ENCODE measurements at places on chromosomes 4 and X.

DNA sequence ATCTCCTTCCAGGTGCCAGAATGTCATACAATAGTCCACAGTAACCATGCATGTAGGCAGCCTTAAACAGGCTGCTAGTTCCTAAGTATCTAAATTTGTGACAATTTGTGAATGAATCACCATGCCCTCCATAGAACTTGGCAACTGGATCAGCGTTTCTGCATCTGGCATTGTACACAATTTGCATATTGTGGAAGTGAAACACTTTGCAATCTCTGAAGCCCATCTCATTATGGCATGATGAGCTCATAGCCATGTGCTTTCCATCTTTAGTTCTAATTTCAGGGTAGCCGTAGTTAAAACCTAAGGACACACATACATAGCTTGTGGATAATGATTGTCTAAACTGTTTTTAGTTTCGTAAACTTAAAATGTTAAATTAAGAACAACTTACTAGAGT lies 573.6 kb downstream of the PPP4R3C start:
- no peak for DNase-seq

- DNase-seq, result no peak
Measured at GRCh38 chr4:169557061-169557636, 55.2 kb downstream of the NEK1 start.

DNA sequence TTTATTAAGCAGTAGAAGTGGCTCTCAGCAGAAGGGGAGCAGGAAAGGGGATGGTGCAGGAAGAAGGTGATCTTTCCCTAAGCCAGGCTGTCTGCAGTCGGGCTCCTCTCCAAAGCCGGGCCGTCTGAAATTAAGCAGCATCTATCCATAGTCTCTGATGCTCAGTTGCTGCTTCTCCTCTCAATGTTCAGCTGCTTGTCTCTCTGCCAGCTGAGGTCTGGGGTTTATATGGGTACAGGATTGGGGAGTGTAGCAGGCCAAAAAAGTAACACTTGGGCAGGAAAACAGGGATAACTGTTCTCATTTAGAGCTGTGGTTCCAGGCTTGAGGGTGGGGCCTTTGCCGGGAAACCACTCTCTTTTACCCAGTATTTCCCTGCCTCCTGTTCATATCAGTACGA lies 39.2 kb upstream of the CCKAR start:
- DNase-seq, result no peak

GRCh38 chr4:114654592-114654991 lies 56.0 kb downstream of the UGT8 start:
- no peak for DNase-seq

GRCh38 chr4:165402375-165402774 lies 23.6 kb downstream of the CPE start:
- no peak for DNase-seq

- no peak for DNase-seq
Measured at GRCh38 chr4:170666909-170667308, 577.2 kb upstream of the AADAT start.

DNA sequence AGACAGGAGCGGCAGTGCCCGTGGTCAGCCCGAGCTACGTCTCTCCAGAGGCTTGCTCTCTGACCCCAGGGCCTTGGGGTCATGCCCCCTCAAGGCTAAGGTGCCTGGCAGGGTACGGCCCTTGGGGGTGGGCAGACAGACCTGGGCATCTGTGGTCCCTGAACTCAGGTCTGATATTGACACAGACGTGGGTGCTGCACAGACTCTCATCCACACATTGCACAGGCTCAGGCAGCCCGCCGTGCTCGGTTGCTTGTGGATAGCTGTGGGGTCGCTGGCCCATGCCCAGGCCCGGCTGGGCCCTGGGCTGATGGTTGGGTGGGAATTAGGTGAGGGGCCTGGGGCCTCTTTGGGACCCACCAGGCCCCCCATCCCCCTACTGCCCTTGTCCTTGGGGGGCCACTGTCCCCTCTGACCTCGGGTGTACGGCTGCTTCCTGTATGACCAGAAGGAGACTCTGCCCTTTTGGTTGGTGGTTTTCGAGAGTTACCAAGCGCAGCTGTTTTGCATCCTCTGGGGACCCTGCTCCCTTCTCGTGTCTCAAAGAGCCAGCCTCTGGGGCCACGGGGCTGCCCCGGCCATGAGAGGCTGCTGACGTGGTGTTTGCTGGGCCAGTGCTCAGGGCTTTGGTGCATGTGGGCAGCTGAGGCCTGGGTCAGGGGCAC lies 10.1 kb downstream of the FGFRL1 start:
- DNase-seq, result no peak

DNA sequence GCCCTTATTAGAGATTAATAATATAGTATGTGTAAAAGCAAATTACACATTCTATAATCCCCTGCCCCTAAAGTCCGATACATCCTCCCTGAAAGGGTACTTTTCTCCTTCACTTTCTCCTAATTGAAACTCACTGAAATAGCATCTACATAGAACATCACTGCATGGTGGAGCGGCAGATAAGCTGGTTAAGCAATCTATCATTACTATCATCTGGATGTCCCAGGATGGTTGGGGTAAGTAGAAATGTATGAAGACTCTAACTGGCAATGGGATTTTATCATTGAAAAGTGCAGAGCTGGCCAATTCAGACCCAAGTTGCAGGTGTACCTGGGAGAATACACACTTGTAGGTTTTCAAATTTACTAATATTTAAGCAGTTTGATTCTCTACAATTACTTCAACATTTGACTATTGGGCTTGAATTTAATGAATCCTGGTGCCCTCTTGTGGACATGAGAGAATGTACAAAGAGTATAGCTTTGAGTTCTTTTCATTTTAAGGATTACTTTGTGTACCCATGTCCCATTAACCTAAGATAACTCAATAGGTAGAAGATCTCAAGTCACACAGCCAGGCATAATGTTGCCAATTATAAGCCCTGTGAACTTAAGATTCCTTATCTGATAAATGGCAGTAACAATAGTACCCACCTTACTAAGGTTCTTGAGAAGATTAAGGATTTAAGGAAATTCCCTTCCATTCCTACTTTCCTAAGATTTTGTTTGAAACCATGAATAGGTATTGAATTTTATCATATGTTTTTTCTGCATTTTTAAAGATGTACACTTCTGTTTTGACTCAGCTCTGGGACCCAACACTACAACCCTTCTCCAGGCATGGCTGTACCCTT lies 69.8 kb downstream of the SHROOM3 start:
- no peak for DNase-seq

GRCh38 chrX:146973283-146973682 lies 158.7 kb upstream of the CXorf51A start:
- no peak for DNase-seq

- no peak for DNase-seq
Measured at GRCh38 chr4:11624370-11624769, 195.7 kb upstream of the HS3ST1 start.

GRCh38 chr4:162101337-162101736 lies 62.5 kb downstream of the FSTL5 start:
- DNase-seq, result no peak

GRCh38 chr4:153348006-153348405 lies 3.5 kb downstream of the MND1 start:
- DNase-seq, result no peak

Measured in activated T-helper 1 cell treated with anti-CD3 and anti-CD28 coated beads, Interleukin-2, amount 50 U/mL, for 16 hours (primary cell).